Stimulated activated CD8-positive, alpha-beta memory T cell treated with anti-CD3 and anti-CD28 coated beads, Interleukin-4, amount 100 ng/mL, for 1 hour (primary cell): ENCODE measurements at places on chromosomes 7 and 10.

- no peak for DNase-seq
Observed at GRCh38 chr10:99769706-99770105, 12.7 kb upstream of the ABCC2 start.

GRCh38 chr10:57035310-57035709 lies 674.3 kb upstream of the ZWINT start:
- DNase-seq = no peak

GRCh38 chr10:52313256-52313932 lies 687 bp upstream of the DKK1 start:
- DNase-seq = no peak

- DNase-seq = no peak
Observed at GRCh38 chr10:44352316-44353127, 32.4 kb downstream of the CXCL12 start.

GRCh38 chr10:120075349-120075748 lies 182.8 kb downstream of the SEC23IP start:
- no peak for DNase-seq

DNA sequence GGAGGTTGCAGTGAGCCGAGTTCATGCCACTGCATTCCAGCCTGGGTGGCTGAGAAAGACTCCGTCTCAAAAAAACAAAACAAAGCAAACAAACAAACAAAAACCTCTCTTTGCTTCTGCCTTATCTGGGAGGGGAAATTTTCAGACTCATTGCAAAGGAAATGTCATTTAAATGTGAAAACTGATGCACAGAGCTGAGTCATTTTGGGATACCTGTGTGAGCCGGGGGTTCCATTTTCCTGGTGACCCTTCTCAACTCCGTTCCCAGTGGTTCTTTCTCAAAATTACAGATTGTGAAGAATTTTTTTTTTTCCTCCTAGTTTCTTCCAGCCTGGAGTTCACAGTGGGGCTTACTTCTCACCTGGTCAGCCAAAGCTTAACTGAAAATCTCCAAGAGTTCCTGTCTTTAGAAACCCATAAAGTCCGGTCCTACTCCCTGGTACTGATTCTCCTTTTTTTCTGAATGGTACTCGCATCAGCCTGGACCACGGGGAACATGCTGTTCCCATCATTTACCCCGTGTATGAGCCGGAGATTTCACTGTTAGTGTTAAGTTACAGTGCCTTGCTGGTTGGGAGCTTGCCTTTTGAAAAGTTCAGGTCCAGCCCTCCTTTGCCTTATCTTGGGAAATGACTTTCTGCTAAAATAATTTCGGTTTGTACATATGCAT lies 56.9 kb downstream of the RBM20 start:
- DNase-seq = no peak
